Naive thymus-derived CD4-positive, alpha-beta T cell (primary cell): ENCODE measurements at places on chromosomes 2 and 18.

- no peak for DNase-seq
- H3K4me3 ChIP-seq, result no peak overlapping the region
- no peaks in the 10 kb centered on the region for H3K36me3 ChIP-seq
- H3K27me3 ChIP-seq, result no peaks in the 10 kb centered on the region
- H3K27ac ChIP-seq, result no peak overlapping the region
- H3K4me1 ChIP-seq, result no peaks in the 10 kb centered on the region
These were observed 128.6 kb upstream of the EPC2 start for GRCh38 chr2:148515976-148516375.

- DNase-seq, result no peak
- peaks cover 7% of the 10 kb centered on the region for H3K4me1 ChIP-seq
- H3K4me3 ChIP-seq, result no peak overlapping the region
- H3K27me3 ChIP-seq, result no peaks in the 10 kb centered on the region
- H3K27ac ChIP-seq, result no peak overlapping the region
These were observed 21.0 kb upstream of the RHOB start for GRCh38 chr2:20425884-20426283.

- H3K4me1 ChIP-seq, result no peaks in the 10 kb centered on the region
- H3K4me3 ChIP-seq, result no peak overlapping the region
- H3K27ac ChIP-seq, result no peak overlapping the region
- H3K36me3 ChIP-seq, result no peaks in the 10 kb centered on the region
- H3K27me3 ChIP-seq, result no peaks in the 10 kb centered on the region
- no peak for DNase-seq
These were observed 560.4 kb upstream of the KLHL29 start for GRCh38 chr2:22824618-22825017.

DNA sequence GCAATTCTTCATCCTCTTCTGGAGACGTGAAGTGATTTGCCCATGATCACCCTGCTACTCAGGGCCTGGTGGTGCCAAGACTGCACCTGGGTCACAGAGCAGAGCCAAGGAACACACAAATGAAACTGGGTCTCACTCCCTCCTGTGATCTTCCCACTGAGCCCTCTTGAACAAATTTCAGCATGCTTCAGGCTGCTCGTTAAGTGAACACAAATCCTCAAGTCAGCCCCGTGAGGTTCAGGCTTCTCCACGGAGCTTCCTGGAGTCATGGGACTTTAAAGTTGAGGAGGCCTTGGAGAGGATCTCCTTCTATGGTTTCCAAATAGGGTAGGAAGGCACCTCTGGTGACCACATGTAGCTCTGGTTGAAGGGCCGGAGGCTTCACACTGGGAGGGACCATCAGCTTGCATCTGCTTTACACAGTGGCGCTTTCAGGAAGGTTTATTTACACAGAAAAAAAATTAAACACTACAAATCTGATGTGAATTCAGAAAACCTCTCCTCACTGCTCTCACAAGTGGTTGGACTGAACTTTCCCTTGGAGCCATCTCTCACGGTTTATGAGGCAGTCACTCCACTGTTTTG is 255.4 kb downstream of the LOXHD1 start:
- no peak overlapping the region for H3K27ac ChIP-seq
- no peaks in the 10 kb centered on the region for H3K36me3 ChIP-seq
- DNase-seq, result no peak
- H3K4me1 ChIP-seq, result no peaks in the 10 kb centered on the region
- H3K27me3 ChIP-seq, result no peaks in the 10 kb centered on the region

DNA sequence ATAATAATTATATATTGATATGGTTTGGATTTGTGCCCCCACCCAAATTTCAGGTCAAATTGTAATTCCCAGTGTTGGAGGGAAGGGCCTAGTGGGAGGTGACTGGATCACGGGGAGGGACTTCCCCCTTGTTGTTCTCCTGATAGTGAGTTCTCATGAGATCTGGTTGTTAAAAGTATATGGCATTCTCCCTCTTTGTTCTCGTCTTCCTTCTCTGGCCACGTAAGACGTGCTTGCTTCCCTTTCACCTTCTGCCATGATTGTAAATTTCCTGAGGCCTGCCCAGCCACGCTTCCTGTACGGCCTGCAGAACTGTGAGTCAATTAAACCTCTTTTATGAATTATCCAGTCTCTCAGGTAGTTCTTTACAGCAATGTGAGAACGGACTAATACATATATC is 88.3 kb downstream of the ROCK2 start:
- no peaks in the 10 kb centered on the region for H3K27me3 ChIP-seq
- no peaks in the 10 kb centered on the region for H3K36me3 ChIP-seq
- H3K4me1 ChIP-seq, result no peaks in the 10 kb centered on the region
- no peak overlapping the region for H3K27ac ChIP-seq
- no peak overlapping the region for H3K4me3 ChIP-seq

- no peak overlapping the region for H3K4me3 ChIP-seq
- no peaks in the 10 kb centered on the region for H3K27me3 ChIP-seq
- DNase-seq, result no peak
- no peaks in the 10 kb centered on the region for H3K36me3 ChIP-seq
- H3K27ac ChIP-seq, result no peak overlapping the region
These were observed 35.6 kb downstream of the VIT start for GRCh38 chr2:36731941-36732672.

DNA sequence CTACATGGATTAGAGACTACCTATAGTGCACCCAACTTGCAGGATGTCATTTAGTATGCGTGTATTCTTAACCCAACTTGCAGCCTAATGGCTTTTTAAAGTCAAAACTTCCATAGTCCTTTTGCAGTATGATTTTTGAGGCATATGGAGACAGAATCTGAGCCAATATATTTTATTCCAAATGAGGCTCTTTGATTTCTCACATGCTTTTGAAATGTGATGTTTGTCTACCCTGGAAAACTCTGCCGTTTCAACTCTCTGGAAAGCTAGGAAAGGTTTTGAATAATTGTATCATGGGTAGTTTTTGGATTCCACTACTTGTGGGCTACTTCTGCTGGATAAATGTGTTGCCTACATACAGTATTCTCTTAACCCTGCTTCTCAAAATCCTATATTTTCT is 206.6 kb downstream of the ZNF385B start:
- DNase-seq, result no peak
- H3K36me3 ChIP-seq, result no peaks in the 10 kb centered on the region
- no peaks in the 10 kb centered on the region for H3K27me3 ChIP-seq
- no peaks in the 10 kb centered on the region for H3K4me1 ChIP-seq
- no peak overlapping the region for H3K27ac ChIP-seq

GRCh38 chr2:228798458-228799207 is 472.5 kb downstream of the PID1 start:
- H3K36me3 ChIP-seq, result no peaks in the 10 kb centered on the region
- no peaks in the 10 kb centered on the region for H3K27me3 ChIP-seq
- no peak overlapping the region for H3K27ac ChIP-seq
- no peak for DNase-seq
- no peaks in the 10 kb centered on the region for H3K4me1 ChIP-seq
- H3K4me3 ChIP-seq, result no peak overlapping the region
